ENCODE measurements at places on chromosomes 4 and X. TPM values are rescaled to one million over a fixed set of nuclear protein-coding genes. Genes with fewer than 3 reads are reported as not detected.
A peak's percentile ranks its signal among the peaks of the same experiment; 100 is the strongest.

Gene ETDA
- not detected for total RNA-seq

Gene WDR17
- 4.4 TPM for total RNA-seq

Gene PABPC5
- 1.7 TPM for total RNA-seq

DNA sequence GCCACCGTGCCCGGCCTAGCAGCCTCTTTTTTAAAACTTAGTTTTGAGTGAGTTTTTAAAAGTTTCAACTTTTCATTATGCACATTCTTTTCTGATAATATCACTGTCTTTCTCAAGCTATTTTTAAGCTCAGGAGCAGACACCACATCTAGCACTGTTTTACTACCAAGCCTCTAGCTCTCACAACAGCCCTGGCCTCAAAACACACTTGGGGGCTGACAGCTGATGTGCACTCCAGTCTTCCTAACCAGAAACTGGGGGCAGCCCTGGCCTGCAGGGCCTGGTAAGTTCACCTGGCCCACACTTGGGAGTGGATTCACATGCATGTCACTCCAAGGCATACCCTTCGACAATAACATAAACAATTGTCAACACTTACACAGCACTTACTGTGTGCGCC is 34.0 kb downstream of the CENPU start:
- no peak for DNase-seq

DNA sequence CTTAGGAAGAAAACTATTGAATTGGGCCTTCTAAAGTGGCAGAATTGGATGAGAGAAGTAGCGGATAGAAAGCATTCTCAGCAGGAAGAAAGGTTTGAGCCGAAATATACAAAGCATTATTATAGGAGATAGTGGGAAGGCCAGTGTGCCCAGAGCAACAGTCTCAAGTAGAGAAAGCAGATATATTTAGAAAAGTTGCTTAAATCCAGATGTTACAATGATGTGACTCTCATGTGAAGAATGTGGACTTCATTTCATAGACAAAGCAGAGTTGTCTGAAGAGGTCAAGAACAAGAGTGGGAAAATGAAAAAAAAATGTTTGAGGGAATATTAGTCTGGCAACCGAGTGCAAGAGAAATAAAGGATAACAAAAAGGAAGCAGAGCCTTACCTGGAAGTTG is 66.9 kb downstream of the SYNPO2 start:
- no peak for DNase-seq

DNA sequence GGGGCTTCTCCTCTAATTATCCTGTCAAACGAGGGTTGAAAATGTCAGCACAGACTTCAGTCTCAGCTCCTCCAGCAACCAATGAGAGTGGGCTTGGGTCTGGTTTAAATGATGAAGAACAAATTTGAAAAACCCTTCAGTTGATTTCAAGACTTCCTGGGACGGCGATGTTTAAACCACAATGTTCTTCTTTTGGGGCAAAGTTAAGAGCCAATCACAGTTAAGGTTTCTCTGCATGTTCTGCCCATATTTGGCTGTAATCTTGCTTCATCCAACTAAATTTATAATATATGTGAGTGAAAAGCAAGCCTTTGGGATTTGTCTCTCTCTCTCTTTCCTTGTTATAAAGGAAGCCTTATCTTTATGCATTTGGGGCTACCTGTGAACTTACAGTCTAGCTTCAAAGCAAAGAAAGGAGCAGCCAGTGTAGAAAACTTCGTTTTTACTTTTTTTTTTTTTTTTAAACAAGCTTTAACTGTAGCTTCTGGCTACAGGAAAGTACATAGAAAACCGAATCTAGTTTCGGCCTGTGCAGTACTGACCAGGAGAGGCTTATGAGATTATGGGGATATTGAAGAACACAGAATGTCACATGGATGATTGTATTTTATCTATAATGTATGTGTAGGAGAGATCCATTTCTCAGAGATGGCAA is 46.8 kb upstream of the FAM9C start:
- no peak for DNase-seq

DNA sequence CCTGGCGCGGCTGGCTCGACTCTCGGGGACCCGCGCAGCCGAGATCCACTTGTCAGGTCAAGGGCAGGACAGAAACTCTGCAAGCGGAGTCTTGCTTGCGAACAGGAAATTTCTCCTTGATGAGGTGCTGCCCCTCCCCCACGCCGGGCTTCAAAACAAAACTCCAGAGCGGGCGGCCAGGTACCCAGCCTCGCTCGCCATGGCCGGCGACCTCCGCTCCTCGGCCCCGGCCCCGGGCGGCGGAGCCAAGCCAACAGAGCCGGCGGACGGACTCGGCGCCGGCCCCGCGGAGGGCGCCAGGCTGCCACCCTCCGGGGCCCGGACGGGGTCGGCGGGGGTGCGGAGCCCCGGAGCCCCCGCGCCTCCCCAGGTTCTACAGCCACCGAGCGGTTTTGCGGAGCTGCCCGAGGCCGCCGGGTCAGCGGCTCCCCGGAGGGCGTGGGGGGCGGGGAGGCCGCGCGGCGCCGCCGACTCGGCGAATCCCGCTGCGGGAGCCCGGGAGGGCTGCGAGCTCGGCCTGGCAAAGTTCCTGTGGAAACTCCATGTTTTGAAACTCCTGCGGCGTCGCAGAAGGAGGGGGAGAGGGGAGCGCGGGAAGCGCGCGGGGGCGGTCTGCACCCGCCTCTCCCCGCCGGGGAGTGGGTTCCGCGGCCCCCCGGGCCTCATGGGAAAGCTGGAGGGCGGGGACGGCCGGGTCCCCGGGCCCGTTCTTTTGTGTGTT is 11.7 kb upstream of the BCOR start:
- peak; percentile 58 for DNase-seq
